ENCODE measurements at places on chromosomes 3 and 15. TPM values are rescaled to one million over a fixed set of nuclear protein-coding genes. Genes with fewer than 3 reads are reported as not detected.

CEMIP gene
- total RNA-seq = 1.0 TPM

LRRIQ4 gene
- total RNA-seq = not detected

KLHL6 gene
- not detected for total RNA-seq

NECTIN3 gene
- 2.4 TPM for total RNA-seq

GOLGA6L26 gene
- total RNA-seq = not detected

TMEM158 gene
- total RNA-seq = 2.3 TPM

AGBL1 gene
- total RNA-seq = not detected
